GM23338 (cell line): ENCODE measurements at places on chromosomes 4 and X. TPM values are rescaled to one million over a fixed set of nuclear protein-coding genes. Genes with fewer than 3 reads are reported as not detected.

CABS1 gene
- polyA plus RNA-seq = not detected in 2 replicates

DCX gene
- polyA plus RNA-seq = 0.54 and 0.66 TPM in 2 replicates

CYLC1 gene
- polyA plus RNA-seq = not detected in 2 replicates

FGFR3 gene
- 3.6 and 4.2 TPM in 2 replicates for polyA plus RNA-seq

CD40LG gene
- not detected in 2 replicates for polyA plus RNA-seq

SEL1L3 gene
- 17.1 and 19.3 TPM in 2 replicates for polyA plus RNA-seq

CENPE gene
- polyA plus RNA-seq = 35.7 and 46.7 TPM in 2 replicates

RBM46 gene
- polyA plus RNA-seq = 33.4 and 42.4 TPM in 2 replicates

H2BW2 gene
- 0.16 and 0.61 TPM in 2 replicates for polyA plus RNA-seq

MSX1 gene
- 0.40 and 0.61 TPM in 2 replicates for polyA plus RNA-seq

CD99 gene
- 43.1 and 43.7 TPM in 2 replicates for polyA plus RNA-seq

MSANTD1 gene
- polyA plus RNA-seq = 0.29 and 0.31 TPM in 2 replicates

CLIC2 gene
- polyA plus RNA-seq = 0.61 TPM in 2 replicates

RTL5 gene
- polyA plus RNA-seq = 0.31 and 0.52 TPM in 2 replicates
